ENCODE measurements at places on chromosomes 1 and 21.

- DNase-seq: no peak
These were observed 63.1 kb upstream of the SLC2A1 start for GRCh38 chr1:43021547-43022474.

DNA sequence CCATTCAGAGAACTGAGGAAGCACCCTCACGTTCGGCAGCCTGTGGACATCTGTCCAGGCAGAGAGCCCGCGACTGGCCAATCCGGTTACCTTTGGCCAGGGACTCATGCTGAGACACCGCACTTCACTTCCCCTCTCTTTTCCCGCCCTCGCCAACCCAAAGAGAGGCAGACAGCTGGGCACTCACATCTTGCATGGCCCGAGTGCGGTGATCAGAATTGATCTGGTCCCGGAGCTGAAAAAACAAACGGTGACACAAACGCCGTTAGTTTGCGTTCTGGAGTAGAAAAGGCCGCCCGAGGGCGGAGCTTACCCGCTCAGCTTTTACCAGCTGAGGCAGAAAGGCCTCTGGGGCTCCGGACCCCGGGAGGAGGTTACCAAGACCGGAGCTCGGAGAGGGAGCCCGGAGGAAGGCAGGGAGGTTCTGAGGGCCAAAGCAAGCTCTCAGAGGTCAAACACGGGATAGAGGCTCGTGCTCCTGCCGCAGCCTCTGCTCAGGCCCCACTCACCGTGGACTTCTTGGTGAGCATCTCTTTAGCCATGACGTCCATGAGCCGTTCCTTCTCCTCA, 376 bp downstream of the SF3A3 start:
- no peak for DNase-seq

DNA sequence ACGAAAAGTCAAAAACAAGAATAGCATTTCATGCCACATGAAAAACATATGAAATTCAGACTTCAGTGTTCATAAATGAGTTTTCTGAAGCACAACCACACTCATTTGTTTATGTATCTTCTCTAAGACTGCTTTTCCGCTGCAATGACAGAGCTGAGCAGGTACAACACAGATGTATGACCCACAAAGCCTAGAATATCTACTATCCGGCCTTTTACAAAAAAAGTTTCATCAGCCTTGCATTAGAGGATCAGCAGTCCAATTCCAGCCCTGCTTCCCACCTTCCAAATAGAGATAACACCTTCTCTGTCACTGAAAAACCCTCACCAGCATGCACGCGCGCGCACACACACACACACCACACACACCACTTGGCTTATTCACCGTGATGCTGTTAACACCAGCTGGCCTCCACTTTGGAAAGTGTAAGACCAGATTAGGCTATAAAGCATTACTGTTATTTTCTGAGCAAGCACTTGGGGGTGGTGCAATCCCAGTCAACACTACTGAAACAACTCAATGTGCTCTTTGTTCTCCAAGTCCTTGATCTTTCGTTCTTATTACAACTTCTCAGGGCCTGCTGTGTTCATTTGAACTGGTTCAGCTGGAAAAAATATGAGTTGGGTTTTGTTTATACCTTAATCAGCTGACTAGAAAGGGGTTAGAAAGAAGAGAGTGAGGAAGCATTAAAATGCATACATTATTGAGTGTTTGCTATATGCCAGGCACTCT, 90.0 kb downstream of the GLUL start:
- peak; percentile 67 for DNase-seq

DNA sequence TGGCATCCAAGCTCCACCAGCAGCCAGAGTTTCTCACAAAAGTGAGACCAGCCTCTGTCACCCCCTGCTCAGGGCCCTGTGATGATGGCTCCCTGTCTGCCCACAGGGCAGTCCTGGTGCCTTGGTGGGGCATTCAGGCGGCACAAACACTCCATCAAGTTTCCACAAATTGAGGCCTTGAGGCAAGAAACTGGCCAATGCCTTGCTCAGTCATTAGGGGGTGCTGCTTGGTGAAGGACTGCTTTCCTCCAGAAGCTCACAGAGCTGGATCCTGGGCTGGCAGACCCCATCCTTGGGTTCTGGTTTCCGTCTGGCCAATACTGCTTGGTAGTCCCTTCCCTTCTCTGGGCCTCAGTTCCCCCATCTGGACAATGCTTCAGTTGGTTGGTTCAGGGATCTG, 12.5 kb upstream of the AHDC1 start:
- DNase-seq: no peak

GRCh38 chr1:200231787-200232231, 178.0 kb downstream of the ZNF281 start:
- no peak for DNase-seq

DNA sequence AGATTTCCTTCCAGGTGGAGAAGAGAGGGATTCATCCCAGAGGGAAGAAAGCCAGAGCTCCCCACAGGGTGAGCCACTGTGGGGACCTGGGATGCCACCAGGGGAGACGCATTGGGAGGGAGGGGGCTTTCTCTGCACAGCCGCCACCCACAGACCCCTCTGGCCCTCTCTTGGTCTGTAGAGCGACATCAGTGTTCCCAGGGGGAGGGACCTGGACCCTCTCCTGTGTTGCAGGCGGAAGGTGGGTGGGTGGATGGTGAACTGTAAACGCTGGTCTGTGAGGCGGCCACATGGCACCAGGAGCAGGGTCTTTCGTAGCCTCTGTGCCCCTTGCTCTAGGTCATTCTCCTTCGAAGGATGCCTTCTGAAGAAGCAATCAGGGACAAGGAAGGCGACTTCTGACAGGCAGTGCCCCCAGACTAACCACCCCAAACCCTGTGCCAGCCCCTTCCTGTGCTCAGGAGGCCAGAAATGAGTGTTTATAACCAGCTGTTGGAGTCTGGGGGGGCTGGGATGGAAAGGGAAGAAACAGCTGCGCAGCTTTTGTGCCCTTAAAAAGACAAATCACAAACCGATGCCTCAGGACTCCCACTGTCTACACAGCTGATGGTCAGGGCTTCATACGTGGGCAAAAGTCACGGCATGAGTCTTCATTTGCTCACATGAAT, 121.4 kb upstream of the ZBTB40 start:
- DNase-seq: no peak

DNA sequence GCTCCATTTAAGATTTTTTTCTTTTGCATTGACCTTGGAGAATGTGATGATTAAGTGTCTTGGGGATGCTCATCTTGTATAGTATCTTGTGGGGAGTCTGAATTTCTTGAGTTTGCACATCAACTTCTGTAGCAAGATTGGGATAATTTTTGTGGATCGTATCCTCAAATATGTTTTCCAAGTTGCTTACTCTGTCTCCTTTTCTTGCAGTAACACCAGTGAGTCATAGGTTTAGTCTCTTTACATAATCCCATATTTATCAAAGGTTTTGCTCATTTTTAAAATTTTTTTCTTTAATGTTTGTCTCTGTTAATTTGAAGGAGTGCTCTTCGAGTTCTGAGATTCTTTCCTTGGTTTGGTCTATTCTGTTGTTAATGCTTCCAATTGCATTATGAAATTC, 41.7 kb upstream of the ANGPTL1 start:
- DNase-seq: no peak

DNA sequence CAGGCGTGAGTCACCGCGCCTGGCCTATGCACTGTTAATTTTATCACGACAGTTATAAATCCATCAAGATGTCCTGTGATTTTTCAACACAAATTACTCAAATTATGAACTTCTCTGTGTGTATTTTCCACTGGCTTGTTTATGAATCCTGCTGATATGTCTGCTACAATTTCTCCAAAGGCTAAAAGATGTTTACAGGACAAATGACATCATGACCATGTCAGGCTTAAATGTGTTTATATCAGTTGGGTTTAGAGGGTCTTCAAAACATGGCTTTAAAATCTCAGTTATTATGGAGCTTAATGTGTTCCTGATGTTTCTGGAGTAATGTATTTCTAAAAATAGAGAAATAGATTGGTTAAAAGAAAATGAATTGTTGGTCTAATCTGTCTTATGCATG, 44.0 kb upstream of the ERG start:
- no peak for DNase-seq

- peak; percentile 45 for DNase-seq
These were observed 200.7 kb downstream of the CHRM3 start for GRCh38 chr1:239587066-239587465.

GRCh38 chr1:82044536-82044935, 243.8 kb downstream of the ADGRL2 start:
- DNase-seq: no peak

DNA sequence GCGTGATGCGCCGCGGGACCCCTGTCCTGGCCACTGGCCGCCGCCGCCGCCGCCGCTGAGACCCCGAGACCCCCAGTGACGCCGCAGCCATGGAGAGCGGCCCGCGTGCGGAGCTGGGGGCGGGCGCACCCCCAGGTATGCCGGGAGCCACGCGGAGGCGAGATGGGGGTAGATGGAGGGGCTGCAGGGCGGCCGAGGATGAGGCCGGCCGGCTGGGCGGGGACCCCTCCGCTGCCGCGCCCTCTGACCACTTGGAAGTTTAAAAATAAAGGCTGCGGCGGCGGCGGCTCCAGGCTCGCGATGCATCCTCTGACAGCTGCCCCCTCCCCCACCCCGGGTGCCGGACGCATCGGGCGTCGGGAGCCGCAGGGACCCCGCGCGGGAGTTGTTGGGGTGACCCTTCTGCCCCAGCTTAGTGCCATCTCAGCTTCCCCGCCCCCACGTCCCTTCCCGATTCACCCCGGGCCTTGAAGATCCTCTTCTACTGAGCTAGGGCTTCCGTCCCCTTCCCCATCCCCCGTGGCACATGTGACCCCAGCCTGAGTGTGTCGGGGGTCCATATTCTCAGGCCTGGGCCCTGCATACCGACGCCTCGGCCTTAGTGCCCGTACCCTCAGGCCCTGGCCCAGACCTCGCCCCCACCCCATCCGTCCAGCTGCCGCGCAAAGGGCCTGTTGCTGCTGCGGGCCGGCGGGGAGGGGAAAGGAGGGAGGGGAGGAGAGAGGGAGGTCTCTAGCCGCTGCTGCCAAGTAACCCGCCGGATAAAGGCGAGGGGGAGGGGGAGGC, 562 bp downstream of the MAP7D1 start:
- peak; percentile 67 for DNase-seq

GRCh38 chr1:87872692-87873091, 544.0 kb downstream of the LMO4 start:
- no peak for DNase-seq

All from activated T-cell treated with anti-CD3 and anti-CD28 coated beads, Interleukin-2, amount 50 U/mL, for 72 hours (primary cell).